Tibial nerve (tissue), 4 donors: ENCODE measurements at places on chromosomes 7 and 10. TPM values are rescaled to one million over a fixed set of nuclear protein-coding genes. Genes with fewer than 3 reads are reported as not detected.

- no peak for DNase-seq
Observed at GRCh38 chr7:137386966-137387365, 43.4 kb upstream of the PTN start.

DNA sequence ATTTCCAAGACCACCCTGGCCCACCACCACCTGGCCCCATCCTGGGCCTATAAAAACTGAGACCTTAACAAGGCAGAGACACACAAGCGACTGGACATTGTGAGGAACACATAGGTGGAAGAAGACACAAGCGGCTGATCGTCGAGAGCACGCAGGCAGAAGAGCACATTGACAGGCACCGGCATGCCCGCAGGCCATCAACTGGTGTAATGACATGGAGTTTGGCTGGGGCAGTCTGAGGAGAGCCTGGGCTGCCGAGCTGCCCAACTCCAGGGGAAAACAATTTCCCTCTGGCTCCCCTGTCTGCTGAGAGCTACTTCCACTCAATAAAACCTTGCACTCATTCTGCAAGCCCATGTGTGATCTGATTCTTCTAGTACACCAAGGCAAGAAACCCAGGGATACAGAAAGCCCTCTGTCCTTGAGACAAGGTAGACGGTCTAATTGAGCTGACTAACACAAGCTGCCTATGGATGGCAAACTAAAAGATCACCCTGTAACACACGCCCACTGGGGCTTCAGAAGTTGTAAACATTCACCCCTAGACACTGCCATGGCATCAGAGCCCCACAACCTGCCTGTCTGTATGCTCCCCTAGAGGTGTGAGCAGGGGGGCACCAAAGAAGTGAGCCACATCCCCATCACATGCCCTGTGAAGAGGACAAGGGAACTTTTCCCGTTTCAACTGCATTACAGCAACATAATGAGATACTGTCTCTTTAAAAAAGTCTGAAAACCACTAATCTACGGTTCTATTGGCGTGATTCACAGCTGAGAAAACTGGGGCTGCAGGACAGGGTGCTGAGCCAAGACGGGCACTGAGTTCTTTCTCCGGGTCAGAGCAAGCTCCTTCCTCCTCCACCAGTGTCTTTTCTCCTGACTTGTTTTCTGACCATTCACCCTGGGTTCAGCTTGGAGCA is 18.5 kb upstream of the TNS3 start:
- DNase-seq, result no peak

- no peak for DNase-seq
Observed at GRCh38 chr7:104851268-104851667, 162.7 kb upstream of the KMT2E start.

- DNase-seq, result no peak
Observed at GRCh38 chr7:25550149-25550548, 321.9 kb upstream of the NPVF start.

- DNase-seq, result no peak
Observed at GRCh38 chr10:84991301-84991700, 662.9 kb downstream of the CCSER2 start.

- DNase-seq, result no peak
Observed at GRCh38 chr10:110444004-110444337, 53.7 kb upstream of the DUSP5 start.

CACNB2 gene
- 3.3 TPM for total RNA-seq

DNA sequence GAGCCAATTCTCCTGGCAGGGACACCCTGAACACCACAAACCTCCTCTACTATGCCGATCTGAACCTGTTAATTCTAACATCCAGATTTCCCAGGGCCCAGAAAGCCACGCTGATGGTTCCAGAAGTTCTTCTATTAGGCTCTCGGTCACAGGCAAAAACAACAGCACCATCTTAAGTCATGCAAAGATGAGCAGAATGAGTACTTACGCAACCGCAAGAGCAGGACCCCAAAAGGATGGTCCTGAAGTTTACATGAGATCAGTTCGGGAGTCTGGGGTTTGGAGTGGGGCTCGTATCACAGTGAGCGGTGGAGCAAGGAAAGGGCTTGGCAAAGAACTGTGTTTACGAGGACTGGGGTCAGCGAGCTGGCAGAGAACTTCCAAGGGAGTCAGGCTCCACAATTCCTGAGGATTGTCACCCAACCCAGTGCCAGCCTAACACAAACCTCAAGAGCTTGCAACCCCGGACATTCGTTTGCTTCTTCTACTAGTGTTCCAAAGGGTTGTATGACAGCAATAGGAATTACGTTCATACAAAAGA is 532.6 kb downstream of the TNS3 start:
- no peak for DNase-seq

GRCh38 chr10:88764110-88764509 is 4.3 kb downstream of the LIPN start:
- no peak for DNase-seq

MRLN gene
- not detected for total RNA-seq

DNA sequence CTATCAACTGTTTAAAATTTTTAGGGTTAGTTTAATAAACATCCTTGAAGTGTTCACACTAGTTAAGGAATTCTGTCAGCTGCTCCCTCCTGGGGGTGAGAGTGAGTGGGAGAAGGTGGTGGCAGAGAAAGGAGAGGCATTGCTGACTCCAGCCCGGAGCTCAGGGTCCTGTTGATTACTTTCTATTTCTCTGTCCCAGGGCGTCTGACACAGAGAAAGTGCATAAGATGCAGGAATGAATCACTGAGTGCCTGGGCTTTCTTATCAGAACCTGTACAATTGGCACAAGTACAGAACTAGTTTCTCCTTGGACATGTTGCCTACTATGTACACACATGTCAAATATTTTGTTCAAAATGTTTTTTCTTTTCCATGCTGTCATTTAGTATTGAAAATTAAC is 410.8 kb upstream of the COBL start:
- no peak for DNase-seq

CNNM1 gene
- not detected for total RNA-seq

DNA sequence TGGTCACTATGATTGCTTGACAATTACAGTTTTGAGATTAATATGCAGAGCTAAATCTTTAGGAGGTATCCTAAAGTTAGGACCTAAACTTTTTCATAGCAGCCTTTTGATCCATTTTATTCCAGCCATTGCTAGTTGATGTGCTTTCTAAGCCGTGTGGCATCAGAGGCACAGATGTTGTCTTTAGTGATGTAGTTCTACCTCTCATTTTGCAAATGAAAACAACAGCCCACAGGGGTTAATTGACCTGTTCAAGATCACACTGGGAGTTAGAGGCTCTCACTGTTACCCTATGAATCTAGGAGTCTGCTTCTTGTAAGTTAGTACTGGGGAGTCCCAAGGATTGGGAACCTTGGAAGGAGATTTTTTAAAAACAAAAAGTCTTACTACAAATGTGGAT is 10.6 kb downstream of the AUTS2 start:
- no peak for DNase-seq

DNA sequence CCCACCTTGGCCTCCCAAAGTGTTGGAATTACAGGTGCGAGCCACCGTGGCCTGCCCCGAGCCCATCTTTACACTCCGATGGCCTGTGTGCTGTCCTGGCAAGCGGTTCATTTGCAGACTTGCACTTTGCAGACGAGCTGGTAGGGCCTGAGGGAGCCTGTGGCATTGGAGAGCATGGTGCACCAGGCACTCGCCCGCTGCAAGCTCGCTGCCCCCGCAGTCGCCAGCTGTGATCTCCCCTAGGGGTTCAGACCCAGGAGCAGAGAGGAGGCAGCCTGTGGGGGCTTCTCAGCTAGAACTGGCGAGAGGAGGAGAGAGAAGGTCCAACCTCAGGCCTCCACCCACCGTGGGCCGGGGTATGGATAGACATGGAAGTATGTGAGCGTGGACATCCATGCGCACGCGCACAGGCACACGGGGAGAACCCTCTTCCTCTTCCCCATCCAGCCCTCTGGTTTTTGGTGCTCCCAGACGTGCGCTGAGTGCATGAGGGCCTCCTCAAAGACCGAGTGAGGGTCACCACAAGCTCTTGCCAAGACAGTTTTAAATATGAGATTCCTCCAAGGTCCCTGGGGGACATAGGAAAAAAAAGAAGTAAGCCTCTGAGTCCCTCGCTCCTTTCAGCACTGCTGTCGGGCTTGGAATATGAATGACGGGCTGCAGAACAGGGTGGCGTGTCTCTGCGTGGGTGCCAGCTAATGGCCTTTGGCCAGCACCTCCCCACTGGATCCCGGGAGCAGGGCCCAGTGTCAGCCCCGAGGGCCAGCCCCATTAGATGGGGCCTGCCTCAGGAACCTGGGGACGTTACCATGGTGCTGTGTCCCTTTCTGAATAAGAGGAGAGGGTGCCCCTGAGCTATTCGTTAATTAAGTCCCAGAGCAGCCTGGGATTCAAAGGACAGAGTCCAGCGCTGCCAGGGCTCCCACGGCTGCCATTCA is 15.1 kb upstream of the TTYH3 start:
- DNase-seq, result no peak

LBX1 gene
- total RNA-seq, result 0.60 TPM

OR13A1 gene
- not detected for total RNA-seq

- DNase-seq, result no peak
Observed at GRCh38 chr10:109824206-109824605, 99.1 kb downstream of the XPNPEP1 start.

KIAA1549 gene
- total RNA-seq, result 2.4 TPM

- no peak for DNase-seq
Observed at GRCh38 chr10:131617113-131617858, 283.5 kb upstream of the PPP2R2D start.

NPC1L1 gene
- total RNA-seq, result 0.30 TPM

TMEM254 gene
- total RNA-seq, result 8.0 TPM

DNA sequence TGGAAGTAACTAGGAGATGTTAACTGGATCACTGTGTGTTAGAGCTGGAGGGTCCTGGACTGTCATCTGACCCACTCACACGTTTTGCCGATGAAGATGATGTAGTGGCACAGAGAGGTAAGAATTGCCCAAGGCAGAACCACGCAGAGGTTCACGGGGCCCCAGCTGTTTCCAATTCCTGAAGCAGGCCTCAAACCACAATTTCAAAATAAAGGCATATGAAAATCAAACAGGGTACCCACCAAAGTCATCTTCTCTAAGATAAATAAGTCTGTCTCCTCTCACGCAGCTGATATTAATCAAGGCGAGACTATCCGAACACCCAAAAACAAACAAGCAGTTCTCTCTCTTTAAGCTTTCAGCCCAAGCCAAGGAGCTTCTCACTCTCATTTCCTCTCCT is 113.3 kb upstream of the JCAD start:
- DNase-seq, result no peak
